Pancreas (tissue), 10 donors: ENCODE measurements at places on chromosomes 16 and 17.

DNA sequence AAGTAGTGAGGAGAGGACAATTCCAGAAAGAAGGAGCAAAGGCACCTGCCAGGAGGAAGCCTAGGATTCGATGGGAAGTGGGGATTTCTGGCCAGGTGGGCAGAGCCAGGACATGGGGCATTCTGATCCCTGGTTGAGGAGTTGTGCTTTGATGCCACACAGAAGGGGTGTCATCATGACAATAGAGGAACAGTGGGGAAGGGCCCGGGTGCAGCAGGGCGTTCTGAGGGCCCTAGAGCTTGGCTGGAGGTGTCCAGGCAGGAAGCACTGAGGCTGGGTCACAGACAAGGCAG is 4.3 kb downstream of the EVPLL start:
- no peak for DNase-seq

DNA sequence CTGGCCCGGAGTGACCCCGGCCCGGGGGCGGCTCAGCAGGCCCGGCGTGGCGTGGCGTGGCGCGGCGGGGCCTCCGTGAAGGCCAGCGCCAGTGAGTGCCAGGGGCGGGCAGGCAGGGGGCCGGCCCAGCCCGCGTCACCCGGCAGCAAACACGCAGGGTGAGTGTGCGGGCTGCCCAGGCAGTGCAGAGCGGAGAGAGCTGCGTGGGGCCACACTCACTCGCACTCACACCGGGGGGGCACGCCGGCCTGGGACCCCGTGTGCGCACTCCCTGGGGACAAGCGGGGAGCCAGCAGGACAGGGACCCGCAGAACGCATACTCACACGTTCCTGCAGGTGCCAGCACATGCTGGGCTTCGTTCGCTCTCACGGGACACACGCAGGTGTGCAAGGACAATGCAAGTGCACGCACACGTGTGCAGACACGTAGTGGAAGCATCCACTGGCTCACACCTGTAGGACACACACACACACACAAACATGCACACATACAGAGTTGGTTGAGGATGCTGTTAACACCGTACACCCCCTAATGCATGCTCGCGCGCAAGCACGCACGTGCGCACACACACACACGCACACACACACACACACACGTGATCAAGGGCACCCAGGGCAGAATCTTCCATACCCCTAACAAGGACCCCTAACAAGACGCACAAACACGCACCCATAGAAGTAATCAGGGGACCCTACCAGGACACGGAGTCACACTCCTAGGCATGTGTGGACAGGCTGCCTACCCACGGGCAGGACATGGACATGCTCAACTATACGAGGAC is 7.7 kb downstream of the USP6 start:
- peak; percentile 10 for DNase-seq

DNA sequence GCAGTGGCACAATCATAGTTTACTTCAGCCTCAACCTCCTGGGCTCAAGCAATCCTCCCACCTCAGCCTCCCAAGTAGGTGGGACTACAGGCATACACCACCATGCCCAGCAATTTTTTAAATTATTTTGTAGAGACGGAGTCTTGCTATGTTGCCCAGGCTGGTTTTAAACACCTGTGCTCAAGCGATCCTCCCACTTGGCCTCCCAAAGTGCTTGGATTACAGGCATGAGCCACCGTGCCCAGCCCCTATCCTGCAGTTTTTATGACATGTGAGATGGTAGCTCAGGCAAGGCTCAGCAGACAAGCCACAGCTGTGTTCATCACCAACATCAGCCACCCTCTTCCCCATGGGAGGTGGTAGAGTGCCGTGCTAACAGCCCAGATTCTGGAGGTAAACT is 46.2 kb upstream of the TNRC6A start:
- DNase-seq, result no peak

GRCh38 chr16:88602091-88602490 is 31.9 kb downstream of the ZC3H18 start:
- no peak for DNase-seq
